ENCODE measurements at places on chromosomes 4 and X.

DNA sequence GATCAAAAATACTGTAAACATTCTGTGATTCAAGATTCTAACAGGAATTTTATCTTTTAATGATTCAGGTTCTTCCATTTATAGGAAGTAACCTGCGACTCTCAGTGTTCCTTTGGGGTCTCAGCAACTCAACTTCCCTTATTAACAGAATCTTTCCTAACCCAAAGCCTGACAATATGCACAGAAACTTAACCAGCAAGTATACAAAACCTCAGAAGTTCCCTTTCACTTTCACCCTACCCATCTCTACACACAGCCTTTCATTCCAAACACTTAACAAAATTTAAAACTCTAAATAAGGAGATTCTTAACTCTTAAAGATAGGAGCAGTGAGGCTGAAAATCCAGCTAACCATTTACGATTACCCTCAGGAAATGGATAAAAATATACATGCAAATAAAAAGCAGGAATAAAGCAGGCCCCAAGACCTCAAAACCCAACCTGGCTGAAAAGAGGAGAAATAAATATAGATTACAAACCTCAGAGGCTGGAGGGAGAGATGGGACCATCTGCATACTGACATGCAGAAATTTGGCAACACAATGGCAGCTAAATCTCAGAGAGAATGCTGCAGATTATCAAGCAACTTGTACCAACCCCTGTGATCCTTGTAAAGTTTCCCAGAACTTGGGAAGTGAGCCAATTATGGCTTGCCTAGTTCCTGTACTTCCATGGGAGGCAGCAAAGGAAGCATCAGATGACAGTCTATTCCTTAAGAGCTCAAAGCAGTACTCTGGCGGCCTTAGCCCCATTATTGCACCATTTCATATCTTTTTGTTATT lies 101.0 kb downstream of the ATP11C start:
- no peak for DNase-seq

DNA sequence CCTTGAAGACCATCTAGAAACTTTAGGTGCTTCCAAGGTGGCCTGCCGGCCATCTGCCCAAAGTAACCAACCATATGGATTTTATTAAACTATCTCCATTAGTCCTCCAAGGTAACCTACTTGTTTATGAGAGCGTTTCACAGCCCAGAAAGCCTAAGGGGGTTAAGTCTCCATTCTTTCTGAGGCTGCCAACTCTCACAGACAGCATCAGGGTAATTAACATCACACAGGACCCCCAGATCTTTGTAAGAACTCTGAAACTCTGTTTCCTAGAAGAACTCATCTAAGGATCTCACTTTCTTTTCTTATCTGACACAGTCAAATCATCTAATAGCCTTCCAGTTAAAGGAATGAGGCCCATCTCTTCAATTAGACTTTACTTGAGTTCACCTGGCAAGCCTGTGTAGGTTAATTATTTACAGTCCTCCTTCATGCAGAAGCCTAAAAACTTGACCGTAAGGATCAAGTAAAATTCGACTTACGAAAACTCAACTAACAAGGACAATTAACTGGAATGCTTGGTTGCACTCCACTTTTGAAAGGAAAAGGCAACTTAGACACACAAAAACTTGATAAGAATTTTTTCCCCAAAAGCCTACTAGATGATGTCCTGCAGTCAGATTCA lies 252.5 kb downstream of the GRIA3 start:
- no peak for DNase-seq

GRCh38 chr4:31549256-31549655 lies 829.1 kb downstream of the PCDH7 start:
- no peak for DNase-seq

DNA sequence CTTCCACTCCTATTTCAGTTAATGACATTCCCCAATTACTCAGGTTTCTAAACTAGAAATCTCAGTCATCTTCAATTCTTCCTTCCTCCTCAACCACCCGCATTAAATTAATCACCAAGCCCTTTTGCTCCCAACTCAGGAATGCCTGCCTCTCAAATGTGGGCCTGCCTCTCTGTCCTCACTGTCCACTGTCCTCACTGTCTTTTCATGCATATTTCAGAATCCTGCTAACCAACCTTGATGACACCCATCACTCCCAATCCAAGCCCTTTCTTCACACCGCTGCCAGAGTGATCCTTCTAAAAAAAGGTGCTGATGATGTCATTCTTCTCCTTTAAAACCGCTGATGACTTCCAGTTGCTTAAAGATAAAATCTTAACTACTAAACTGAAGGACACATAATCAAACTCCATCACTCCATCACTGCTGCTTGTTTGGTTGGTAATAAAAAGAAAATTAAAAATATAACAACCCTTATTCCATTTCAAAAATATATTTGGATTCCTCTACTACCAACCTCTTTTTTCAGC lies 5.1 kb upstream of the APBB2 start:
- DNase-seq = no peak

DNA sequence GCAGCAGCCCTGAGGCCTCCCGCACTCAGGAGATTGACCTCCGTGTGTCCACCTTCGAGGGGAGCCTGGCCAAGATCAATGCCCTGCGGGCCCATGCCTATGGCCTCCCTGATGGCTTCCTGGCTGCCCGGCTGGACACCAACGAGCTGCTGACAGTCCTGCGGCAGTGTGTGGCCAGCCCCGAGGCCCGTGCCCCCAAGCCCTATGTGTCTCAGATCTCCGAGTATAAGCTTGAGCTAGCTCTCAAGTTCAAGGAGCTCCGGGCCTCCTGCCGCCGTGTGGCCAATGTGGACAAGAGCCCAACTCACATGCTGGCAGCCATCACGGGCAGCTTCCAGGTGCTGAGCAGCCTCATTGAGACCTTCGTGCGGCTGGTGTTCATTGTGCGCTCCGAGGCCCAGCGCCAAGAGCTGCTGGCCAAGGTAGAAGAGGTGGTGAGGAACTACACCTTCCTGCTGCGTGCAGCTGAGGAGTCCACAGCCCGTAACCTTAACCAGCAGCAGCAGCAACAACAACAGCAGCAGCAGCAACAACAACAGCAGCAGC lies 25.5 kb upstream of the PRPS1 start:
- DNase-seq = no peak

GRCh38 chr4:64432674-64433073 lies 23.4 kb upstream of the TECRL start:
- DNase-seq = no peak

- no peak for DNase-seq
Measured at GRCh38 chrX:138748480-138748879, 37.0 kb upstream of the FGF13 start.

GRCh38 chr4:159071969-159072765 lies 30.7 kb upstream of the RAPGEF2 start:
- DNase-seq = no peak

DNA sequence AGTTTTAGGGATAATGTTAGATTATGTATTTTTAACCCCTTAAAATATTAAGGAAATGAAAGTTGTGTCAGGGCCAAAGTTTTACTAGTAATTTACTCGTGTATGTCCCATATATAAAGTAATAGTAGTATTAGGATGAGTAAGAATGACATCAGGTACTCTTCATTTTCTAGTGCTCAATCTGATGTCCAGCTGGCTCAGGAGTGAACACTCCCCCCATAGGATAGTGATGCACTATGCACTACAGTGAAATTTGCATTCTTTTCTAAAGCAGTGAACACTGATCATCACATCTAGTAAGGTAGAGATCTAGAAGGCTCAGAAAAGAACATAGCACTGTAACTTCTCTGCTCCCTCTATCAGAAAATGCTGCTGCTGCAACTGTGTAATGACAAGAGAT lies 409.7 kb downstream of the GLUD2 start:
- DNase-seq = no peak

DNA sequence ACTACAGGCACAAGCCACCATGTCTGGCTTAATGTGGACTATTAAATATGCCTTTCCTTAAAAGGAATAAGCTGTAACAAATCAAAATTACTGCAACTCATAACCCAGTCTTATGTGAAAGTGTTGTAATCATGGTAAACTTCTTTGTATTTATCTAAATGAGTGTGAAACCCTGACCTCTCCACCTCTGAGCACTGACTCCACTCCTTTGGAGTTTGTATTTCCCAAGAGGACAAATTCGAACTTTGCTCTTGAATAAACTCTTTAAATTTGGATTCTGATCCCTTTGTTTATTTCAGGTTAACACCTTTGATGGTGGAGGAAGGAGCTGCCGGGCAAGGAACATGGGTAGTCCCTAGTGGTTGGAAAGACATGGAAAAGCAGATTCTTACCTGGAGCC lies 48.3 kb upstream of the FAM9A start:
- DNase-seq = no peak

DNA sequence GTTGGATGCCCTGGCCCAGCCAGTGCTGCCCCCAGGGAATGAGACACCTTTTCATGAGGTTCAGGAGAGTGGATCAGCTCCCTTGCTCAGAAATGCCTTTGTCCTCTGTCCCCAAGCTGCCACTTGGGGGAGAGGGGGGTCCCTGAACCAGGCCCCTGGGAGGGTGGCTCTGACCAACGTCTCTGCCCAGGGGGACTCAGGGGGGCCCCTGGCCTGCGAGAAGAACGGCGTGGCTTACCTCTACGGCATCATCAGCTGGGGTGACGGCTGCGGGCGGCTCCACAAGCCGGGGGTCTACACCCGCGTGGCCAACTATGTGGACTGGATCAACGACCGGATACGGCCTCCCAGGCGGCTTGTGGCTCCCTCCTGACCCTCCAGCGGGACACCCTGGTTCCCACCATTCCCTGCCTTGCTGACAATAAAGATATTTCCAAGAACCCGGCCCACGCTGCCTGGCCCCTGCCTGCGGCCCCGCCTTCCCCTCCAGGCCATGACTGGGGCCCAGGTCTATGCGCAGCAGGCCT lies 7.3 kb downstream of the HGFAC start:
- no peak for DNase-seq

- no peak for DNase-seq
Measured at GRCh38 chr4:26162101-26162500, 158.7 kb upstream of the RBPJ start.

DNA sequence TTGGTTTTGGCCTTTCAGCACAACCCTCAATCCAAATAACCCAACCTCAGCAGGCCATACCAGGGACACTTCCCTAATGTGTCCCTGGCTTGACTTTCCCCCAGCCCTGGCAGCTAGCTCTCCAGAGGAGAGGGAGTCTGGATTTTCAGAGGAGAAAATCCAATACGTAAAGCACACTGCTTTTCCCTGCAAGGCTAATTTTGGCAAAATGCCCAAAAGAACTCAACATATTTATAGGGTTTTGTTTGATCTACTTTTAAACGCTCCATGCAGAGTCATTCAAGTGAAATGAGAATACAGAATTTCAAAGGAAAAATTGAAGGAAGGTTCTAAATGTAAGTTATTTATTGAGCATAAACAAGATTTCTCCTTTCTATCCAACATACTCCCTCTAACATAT lies 167.2 kb downstream of the SH3KBP1 start:
- DNase-seq = no peak

DNA sequence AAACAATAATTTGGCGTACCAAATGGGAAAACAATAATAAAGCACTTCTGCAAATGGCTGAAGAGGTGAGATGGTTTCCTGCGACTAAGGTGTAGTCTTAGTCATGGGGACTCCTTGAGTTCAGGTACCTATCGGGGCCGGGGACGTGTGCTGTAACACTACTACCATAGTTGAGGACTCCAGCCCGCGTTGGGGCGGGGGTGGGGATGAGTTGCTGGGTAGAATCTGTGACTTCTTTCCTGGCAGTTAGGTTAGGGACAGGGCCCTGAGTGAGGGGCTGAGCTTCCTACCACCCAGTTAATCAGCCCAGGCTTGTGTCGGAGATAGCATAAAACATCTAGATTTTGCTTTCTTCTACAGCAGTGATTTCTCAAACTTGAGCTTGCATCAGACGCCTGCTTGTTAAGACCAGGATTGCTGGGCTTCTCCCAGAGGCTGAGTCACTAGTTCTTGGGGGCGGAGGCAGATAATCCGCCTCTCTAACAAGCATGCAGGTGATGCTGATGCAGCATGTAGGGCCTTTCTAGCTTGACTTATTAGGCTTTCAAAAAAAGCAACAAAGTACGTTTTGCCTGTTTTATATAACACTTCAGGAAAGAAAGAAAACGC lies 30.2 kb downstream of the RBBP7 start:
- DNase-seq = no peak

DNA sequence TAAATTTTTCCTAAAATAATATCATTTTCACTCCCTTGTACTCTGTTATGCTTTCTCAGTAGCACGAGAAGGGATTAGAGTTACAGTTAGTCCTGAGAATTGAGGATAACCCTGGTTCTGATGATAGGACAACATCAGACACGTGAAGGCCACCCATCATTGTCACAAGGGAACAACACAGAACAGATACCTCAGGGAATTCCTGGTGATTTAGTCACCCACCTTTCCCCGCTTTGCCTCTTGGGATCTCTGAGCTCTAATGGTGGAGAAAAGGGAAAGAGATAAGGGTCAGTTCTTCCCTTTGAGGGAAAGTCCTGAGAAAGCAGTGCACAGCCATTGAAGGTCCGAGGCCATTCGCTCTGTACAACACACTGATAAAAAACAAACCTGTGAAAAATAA lies 112.3 kb upstream of the GALNT7 start:
- no peak for DNase-seq

- no peak for DNase-seq
Measured at GRCh38 chrX:47632666-47633065, 2.9 kb upstream of the CFP start.

DNA sequence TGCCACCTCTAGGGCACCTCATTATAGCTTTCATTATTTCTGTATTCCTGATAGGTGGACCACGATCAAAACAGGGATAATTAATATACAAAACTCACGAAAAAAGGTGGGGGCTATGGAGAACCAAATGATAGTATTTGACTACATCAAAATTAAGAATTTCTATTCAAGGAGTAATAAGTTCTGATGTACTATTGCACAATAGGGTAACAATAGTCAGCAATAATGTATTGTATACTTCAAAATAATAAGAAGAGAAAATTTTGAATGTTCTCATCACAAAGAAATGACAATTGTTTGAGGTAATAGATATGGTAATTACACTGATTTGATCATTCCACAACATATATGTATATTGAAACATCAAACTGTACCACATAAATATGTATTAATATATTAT lies 327.3 kb upstream of the TRAM1L1 start:
- no peak for DNase-seq

- no peak for DNase-seq
Measured at GRCh38 chr4:78354782-78355181, 196.8 kb upstream of the ANXA3 start.

GRCh38 chr4:150256841-150257730 lies 178.8 kb downstream of the DCLK2 start:
- DNase-seq = no peak

DNA sequence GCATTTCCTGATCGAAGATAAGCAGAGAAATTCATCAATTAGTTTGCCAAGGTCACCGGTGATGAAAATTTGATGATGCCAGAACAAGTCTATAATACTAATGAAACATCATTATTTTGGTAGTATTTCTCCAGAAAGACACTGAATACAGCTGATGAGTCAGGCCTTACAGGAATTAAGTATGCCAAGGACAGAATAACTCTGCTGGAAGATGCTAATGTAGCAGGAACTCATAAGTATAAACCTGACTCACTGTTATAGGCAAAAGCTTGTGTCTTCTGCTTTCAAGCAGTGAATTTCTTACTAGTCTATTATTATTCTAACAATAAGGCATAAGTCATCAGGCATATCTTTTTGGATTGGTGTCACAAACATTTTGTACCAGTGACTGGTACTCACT lies 1825.1 kb upstream of the IGFBP7 start:
- DNase-seq = no peak

- DNase-seq = no peak
Measured at GRCh38 chrX:71638409-71638808, 20.1 kb upstream of the CXCR3 start.

Measured in stimulated activated CD8-positive, alpha-beta memory T cell treated with anti-CD3 and anti-CD28 coated beads, Interleukin-7, amount 100 ng/mL, for 1 hour (primary cell).